Sciatic nerve (tissue), 2 donors: ENCODE measurements at places on chromosomes 12 and 14.

GRCh38 chr12:13205809-13206559 lies 9.5 kb downstream of the EMP1 start:
- DNase-seq: no peak

- no peak for DNase-seq
These were observed 6.3 kb downstream of the NTN4 start for GRCh38 chr12:95784286-95784685.

DNA sequence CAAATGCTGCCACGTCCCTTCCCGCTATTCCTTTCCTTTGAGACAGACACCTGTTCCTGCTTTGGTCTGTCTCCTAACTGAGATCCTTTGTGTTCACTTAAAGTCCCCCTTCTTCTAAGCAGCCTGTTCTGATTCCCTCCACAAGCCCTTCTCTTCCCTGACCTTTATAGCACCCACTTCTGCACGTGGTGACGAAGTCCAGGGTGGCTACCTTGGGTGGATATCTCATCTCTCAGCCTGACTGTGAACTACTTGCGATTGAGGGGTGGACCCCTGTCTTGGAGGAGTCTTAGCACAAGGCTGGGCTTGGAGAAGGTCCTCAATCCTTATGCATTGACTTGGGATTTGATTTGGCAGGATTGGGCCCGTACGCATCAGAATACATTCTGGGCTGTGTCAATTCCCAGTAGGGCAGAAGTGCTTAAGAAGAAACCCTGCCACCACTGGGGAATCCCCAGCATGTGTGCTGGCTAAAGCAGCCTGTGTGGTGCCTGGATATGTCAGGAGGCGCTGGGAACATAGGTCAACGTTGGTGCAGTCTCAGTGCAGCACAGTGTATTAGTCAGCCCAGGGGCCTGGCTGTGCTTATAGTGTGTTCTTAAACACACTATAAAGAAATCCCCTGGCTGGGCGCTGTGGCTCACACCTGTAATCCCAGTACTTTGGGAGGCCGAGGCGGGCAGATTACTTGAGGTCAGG lies 23.6 kb downstream of the KRT80 start:
- no peak for DNase-seq

- DNase-seq: no peak
These were observed 177.0 kb downstream of the ALX1 start for GRCh38 chr12:85457016-85457415.

DNA sequence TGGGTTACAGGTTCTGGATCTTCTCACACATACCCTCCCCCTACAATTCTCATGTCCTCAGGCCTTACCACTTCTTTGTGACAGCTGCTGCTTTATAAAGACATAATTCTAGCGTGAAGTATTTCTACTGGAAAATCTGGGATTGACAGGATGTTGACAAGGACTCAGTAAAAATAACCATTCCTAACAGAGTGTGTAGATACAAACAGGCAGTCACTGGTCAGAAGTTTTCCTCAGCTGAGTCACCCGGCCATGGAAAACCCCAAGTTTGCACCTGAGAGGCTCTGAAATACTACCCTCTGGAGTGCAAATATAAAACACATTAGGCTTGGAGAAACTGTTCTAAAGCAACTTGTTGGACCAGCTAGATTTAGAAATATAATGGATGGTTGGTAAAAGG lies 54.4 kb downstream of the SPPL3 start:
- no peak for DNase-seq
